Fibroblast of skin of left quadriceps (primary cell): ENCODE measurements at places on chromosomes 12 and 14.
A peak's percentile ranks its signal among the peaks of the same experiment; 100 is the strongest.

DNA sequence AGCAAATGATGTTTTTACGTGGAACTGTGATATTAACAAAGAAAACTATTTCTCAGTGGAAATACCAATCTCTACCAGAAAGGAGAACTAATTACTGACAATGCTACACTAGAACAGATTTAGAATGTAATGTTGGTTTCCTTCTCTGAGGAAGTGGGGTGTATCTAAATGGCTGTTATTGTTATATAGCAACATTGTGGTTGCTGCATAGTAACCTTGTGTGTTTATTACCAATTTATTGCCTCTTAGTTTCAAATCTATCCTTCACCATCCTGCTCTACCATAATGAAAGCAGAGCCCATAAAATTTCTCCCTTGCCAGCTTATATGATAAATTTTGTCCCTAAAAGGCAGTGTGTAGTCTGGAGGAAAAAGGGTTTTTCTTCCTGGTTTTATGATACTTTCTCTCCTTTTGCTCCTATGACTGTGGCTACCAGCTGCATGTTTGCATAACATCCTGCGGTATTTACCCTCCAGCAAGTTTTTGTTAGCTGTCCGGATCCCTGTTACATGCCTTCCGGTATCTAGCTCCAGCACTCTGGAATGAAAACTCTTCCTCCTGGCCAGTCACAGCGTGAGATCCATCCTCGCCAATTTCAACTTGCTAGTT, 5.7 kb upstream of the KLRK1 start:
- peak; percentile 18 for DNase-seq

- no peak for DNase-seq
Measured at GRCh38 chr12:31368666-31369361, 42.9 kb upstream of the SINHCAF start.

DNA sequence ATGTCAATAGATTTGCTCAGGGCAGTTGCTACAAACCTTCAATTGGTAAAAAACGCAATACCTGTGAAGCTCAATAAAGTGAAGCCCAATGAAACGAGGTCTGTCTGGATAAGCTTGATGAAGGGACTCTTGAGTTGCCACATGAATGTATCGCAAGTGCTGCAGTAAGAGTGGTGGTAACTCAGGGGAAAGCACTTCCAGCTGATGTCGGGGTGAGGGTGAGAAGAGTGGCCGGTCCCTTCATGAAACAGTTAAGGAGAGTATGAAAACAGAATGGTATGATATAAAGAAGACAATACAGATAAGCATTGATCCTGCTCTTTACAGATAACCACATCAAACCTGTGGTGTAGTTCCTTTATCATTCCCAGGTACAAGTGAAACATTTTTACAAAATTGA, 83.4 kb upstream of the EVL start:
- DNase-seq: no peak

DNA sequence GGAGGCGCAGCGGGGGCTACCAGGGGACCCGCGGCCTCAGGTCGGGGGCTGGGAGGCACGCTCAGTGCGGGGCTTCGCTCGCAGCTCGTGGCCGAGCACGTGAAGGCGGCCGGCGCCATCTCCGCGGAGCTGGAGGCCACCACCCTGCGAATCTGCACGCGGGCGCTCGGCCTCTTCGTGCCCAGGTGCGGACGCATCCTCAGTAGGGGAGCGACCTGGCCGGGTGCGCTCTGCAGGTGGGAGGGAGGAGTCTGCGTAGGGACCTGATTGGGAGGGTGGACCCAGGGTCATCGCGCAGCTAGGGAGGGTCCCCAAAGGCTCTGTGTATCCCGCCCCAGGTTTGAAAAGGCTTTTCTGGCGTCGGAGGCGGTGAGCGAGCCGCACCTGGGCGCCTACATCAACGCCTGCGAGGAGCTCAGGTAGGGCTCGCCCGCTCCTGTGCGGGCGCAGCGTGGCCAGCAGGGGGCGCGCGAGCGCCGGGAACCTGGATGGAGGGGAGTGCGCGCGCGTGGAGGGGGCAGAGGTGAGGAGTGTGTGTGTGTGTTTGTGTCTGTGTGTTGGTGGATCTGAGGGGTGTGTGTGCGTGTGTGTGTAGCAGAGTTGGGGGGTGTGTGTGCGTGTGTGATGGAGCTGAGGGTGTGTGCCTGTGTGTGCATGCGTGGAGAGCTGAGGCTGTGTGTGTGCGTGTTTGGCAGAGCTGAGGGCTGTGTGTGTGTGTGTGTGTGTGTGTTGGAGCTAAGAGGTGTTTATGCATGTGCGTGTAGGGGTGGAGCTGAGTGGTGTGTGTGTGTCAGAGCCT, 10.3 kb downstream of the EXOC3L4 start:
- peak; percentile 15 for DNase-seq

DNA sequence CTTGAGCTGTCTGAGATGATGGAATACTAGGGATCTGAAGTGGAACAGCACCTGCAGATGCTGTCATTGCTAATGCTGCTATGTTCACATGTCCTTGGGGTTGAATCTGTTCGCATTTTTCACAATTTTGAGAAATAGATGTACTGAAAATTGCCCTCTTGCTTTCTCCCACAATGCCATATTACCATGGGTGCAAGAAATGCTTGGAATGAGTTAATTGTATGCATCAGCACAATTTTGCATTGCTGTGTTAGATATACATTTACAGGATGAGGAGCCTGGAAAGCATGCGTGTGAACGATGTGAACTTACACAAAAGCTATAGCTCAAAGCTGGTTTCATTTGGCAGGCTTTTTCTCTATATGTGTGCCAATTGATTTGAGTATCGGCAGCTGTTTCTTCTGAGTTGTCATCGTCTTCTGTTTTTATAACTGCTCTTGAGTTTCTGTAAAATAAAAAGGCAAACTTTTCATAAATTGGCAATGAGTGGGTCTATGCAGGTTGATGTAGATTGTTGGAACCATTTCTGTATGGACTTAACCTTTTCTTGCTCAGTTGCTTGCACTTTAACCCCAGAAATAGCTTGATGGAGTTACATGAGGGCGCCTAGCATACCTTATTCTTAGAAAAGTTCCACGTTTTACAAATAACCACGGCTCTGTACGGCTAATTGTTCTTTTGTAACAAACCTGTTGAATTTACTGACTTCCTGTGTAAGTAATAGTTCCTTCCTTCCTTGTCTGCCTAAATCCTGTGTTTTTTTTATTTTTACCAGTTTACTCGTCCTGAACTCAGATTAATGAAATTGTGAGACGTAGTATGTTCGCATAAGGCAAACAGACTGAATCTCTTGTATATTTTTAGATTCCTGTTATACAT, 105.9 kb downstream of the FGD4 start:
- no peak for DNase-seq

DNA sequence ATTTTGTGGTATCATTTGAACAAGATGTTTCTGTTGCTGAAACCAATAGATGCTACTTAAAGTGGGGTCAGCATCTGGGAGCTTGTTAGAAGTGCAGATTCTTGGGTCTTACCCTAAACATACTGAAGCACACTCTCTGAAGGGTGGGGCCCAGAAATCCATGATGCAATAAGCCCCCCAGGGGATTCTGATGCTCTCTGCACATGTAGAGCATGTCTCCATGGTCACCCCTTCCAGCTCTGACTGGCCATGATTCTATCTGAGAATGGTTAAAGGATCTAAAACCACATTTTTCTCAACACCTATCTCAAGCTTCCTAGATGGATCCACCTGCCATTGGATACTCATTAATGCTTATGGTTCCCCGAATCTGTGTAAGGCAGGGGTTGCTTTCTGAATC, 20.4 kb downstream of the JDP2 start:
- no peak for DNase-seq
